ENCODE measurements at places on chromosomes 13 and 19.

DNA sequence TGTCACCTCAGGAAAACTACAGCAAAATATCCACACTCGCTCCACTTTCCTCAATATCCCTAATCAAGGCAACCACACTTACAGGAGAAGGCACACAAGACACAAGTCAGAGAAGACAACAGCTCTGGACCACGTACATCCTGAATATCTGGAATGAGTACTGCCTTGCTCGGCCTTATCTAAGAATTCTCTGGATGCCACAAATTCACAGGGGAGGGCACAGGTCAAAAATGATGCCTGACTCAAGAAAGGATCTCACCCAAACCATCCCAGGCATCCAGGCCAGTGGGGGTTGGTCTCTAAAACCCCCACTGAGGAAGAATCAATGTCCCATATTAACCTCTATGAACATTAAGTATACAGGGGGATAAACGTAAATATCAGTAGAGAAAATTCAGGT is 29.9 kb downstream of the ATP7B start:
- no peak for DNase-seq

DNA sequence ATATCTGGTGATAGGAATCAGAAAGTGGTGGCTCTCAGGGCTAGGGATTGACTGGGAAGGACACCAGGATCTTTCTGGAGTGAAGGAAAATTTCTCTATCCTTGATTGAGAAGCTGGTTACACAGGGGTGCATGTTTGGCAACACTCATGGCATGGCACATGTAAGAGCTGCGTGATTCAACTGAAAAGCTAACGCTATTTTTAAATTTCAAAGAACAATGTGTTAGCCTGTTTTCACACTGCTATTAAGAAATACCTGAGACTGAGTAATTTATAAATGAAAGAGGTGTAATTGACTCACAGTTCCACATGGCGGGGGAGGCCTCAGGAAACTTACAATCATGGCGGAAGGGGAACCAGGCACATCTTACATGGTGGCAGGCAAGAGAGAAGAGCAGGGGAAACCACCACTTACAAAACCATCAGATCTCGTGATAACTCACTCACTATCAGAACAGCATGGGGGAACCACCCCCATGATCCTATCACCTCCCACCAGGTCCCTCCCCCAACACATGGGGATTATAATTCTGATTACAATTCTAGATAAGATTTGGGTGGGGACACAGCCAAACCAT is 7.4 kb downstream of the SIGLEC8 start:
- no peak for DNase-seq

DNA sequence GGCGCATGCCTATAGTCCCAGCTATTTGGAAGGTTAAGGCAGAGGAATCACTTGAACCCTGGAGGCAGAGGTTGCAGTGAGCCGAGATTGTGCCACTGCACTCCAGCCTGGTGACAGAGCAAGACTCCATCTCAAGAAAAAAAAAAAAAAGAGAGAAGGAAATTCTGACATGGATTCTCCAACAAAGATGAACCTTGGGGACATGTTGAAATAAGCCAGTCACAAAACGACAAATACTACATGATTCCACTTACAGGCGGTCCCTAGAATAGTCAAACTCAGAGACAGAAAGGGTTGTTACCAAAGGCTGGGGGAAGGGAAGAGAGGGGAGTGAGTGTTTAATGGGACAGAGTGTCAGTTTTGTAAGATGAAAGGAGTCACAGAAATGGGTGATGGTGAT is 66.4 kb downstream of the F2RL3 start:
- no peak for DNase-seq

- no peak for DNase-seq
These were observed 141.0 kb downstream of the RAP2A start for GRCh38 chr13:97574926-97575325.

DNA sequence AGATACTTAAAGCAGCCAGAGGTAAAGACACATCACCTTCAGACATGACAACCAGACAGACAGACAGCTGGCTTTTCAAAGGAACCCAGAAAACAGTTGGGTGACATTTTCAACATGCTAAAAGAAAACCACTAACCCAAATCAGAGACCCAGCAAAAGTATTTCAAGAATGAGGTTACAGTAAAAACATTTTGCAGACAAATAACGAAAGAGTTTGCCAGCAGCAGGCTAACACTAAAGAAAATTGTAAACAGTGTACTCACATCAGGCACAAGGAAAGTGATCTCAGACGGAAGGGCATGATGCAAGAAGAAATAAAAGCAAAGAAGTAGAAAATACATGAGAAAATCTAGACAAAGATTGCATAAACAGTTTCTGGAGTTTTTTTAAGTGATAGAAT is 46.4 kb downstream of the AP1M1 start:
- no peak for DNase-seq

GRCh38 chr13:75579529-75579928 is 29.9 kb downstream of the UCHL3 start:
- DNase-seq = no peak

DNA sequence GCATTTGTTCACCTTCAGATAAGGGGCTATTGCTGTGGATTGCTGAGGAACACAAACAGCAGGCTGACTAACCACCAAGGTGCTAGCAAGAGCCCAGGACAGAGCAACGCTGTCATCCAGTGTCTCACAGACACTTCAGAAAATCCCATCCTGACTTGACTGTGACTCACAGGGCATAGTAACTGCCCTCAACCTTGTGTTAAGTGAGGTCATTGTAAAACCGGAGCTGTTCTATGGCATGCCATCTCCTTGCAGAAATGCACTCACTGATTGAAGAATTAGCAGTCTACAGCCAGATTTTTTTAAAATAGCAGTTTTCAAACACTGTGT is 51.1 kb downstream of the TNFRSF19 start:
- DNase-seq = no peak

DNA sequence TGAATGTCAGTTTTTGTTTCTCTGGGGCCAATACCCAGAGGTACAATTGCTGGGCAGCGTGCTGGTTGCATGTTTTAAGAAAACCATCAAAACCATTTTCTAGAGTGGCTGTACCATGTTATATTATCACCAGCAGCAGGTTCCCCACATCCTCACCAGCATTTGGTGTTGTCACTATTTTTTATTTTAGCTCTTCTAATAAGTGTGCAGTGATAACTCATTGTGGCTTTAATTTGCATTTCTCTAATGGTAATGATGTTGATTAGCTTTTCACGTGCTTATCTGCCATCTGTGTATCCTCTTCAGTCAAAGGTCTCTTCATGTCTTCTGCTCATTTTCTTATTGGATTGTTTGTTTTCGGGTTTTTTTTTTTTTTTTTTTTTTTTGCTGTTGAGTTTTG is 21.9 kb downstream of the PAK4 start:
- DNase-seq = no peak

- DNase-seq = no peak
These were observed at the start of gene ADPRHL1 for GRCh38 chr13:113452942-113453901. Gene ADPRHL1, minus strand, starts transcription at chr13:113453488. Its CDS starts 51 bp downstream, at chr13:113453437.

DNA sequence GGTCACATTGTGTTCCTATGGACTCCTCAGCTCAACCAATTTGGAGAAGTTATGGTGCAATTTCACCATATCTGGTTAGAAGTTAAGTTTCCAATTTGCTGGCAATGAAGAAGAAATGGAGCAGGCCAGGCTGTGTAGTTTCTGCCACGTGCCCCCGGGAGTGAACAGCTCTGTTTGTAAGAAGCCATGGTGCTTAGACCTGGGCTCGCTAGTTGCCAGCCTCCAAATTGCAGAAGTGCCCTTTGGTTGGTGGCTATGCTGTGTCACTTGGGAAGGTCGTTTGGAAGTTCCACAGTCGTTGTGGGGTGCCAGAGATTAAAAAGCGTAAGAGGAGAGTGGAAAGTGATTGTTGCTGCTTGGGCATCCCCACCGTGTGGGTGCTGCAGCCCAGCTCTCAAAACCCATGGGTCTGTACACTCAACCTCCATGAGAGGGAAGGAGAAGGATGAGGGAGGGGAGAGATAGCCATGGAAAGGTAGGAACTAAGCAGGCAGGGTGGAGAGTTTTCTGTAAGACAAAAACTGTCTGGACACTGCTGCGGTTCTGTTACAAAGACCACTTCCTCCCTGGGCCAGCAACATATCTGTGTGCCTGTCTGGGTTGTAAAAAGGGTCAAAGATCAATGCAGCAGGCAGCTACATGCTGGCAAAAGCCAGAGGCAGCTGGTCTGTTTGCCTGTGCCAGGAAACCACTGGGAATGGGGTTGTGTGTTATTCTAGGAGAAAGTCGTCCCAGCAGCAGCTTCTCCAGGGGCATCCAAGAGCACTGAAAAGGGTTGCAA is 10.8 kb downstream of the ALOX5AP start:
- no peak for DNase-seq

DNA sequence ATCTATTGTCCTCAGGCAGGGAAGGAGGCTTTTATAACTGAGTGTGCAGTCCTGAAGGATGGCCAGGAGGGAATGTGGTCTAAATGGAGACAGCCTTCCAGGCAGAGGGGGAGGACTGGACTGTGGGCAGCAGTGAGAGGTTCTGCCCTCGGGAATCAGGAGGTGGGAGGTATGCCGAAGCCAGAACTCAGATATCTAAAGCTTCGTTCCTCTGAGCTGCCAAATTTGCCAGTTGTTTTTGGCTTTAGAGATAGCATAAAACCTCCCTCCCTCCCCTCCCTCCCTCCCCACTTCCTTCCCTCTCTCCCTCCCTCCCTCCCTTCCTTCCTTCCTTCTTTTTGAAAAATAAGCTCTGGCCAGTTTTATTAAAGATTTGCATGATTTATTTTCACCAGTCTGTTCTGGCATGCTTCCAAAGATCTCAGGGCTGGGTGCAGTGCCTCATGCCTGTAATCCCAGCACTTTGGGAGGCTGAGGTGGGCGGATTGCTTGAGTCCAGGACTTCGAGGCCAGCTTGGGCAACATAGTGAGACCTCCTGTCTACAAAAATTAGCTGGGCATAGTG is 2.4 kb downstream of the MEDAG start:
- no peak for DNase-seq
